ENCODE measurements at places on chromosomes 7 and 10. TPM values are rescaled to one million over a fixed set of nuclear protein-coding genes. Genes with fewer than 3 reads are reported as not detected.
A peak's percentile ranks its signal among the peaks of the same experiment; 100 is the strongest.

DNA sequence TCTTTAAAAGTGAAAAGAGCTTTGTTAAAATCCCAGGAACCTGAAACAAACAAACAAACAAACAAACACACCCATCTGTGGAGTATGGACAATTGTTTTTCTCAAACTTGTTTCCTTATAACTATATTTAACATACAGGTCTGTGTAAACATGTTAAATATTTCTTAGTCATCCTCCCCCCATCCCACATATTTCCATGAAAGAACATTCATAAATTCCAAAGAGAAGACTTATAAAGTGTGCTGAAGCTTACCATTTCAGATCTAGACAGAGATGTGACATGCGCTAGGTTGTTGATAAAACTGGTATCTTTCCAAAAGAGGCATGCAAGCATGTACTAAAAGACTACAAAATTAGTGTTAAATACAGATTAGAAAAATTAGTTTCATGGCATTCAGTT lies 6.5 kb downstream of the FKBP14 start:
- no peaks in the 10 kb centered on the region for H3K4me1 ChIP-seq
- H3K4me3 ChIP-seq: no peak overlapping the region
- no peaks in the 10 kb centered on the region for H3K36me3 ChIP-seq
- H3K27ac ChIP-seq: no peak overlapping the region
- H3K27me3 ChIP-seq: no peaks in the 10 kb centered on the region
- no peak for DNase-seq

- no peak overlapping the region for H3K4me3 ChIP-seq
- no peak for DNase-seq
- H3K36me3 ChIP-seq: no peaks in the 10 kb centered on the region
- H3K27ac ChIP-seq: no peak overlapping the region
- no peaks in the 10 kb centered on the region for H3K27me3 ChIP-seq
Measured at GRCh38 chr7:106569500-106569929, 91.4 kb downstream of the CCDC71L start.

DNA sequence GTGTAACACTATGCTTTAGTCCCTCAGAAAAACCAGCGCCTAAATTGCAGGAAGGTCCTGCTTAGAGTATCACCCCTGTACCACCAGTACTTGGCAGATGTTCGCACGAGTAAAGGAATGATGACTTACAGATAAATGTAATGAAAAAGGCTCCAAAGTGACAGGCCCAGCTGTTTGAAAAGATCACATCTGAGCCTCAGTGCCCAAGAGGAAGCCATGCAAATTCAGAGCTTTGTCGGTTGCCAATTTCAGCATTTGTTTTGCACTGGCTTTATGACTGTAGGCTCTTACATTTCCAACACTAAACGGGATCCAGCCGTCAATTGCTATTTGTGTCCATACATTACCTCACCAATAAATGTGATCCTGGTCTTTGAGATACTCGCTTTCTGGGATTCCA lies 60.6 kb upstream of the GAD2 start:
- H3K4me3 ChIP-seq: no peak overlapping the region
- no peaks in the 10 kb centered on the region for H3K4me1 ChIP-seq
- no peak for DNase-seq

Gene ZNF92
- total RNA-seq: 9.5 TPM

DNA sequence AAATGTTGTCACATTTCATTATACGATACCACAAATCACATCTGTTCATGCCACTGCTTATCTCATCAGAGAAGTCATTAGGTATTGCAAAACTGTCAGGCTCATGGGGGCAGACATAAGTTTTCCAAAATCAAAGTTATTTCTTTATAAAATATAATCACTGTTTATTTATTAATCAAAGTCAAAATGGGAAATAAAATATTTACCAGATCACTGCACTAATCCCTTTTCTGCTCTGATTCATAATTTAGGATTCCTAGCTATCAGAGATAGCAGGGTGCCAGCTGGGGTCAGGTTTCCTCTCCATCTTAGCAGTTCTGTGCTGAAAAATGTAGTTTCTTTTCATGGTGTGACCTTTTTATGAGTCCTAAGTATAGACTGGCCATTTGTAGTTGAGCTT lies 117.7 kb upstream of the LANCL2 start:
- no peak overlapping the region for H3K27ac ChIP-seq
- DNase-seq: no peak
- no peaks in the 10 kb centered on the region for H3K27me3 ChIP-seq
- no peak overlapping the region for H3K4me3 ChIP-seq
- H3K36me3 ChIP-seq: no peaks in the 10 kb centered on the region

GRCh38 chr7:84195295-84196060 lies 889 bp upstream of the SEMA3A start:
- H3K27ac ChIP-seq: no peak overlapping the region
- no peak for DNase-seq
- H3K27me3 ChIP-seq: no peaks in the 10 kb centered on the region
- no peaks in the 10 kb centered on the region for H3K4me1 ChIP-seq
- no peaks in the 10 kb centered on the region for H3K36me3 ChIP-seq

DNA sequence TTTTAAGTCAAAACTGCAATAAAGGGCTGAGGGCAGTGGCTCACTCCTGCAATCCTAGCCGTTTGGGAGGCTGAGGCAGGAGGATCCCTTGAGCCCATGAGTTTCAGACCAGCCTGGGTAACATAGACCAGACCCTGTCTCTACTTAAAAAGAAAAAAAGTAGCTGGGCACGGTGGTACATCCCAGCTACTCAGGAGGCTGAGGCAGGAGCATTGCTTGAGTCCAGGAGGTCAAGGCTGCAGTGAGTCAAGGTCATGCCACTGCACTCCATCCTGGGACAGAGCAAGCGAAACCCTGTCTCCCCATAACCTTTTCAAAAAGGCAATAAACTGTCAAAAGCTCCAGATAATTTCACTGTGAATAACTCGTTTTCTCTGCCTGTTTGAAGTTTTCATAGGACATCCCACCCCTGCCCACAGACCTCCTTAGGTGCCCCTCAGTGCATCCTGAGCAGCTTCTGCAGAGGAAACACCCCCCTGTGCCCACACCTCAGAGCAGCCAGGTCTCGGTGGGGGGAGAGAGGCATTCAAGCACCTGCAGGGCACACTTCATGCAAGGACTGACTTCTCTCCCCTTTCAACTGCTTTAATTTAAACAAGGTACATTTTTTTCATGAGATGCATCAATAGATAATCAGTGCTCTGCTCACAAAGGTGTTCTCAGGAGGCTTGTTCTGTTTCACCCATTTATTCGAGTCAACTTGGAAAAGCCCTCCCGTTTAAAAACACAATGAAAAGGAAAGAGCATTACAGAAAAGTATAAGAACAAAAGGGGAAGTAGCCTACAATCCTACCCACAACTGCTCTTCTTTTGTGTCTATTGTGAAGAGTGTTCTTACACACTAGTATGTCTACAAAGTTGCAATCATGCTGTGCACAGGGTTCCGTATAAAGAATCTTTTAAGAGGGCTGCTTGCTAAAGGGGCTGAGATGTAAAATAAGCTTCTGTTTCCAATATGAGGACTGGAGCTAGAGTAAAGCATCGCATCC lies 104.9 kb downstream of the KMT2E start:
- H3K27ac ChIP-seq: no peak overlapping the region
- DNase-seq: no peak
- H3K27me3 ChIP-seq: no peaks in the 10 kb centered on the region
- peaks cover 23% of the 10 kb centered on the region for H3K36me3 ChIP-seq

DNA sequence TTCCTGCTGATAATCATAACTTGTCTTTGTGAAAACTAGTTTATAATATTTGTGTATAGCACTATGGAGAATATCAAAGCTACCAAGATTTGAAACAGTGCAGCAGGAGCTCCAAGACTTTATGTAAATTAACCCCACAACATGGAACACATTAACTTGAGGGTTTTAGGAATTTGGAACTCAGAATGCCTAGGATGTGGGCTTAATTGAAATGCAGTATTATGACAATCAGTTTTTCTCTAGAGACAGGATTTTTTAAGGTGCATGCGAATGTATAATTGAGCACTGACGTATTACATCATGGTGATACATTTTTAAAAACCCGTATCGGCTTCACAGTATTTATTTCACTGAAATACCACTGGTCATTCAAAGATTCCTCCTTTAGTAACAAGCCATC lies 313.1 kb upstream of the DGKB start:
- H3K27ac ChIP-seq: no peak overlapping the region
- DNase-seq: no peak
- H3K36me3 ChIP-seq: no peaks in the 10 kb centered on the region
- no peaks in the 10 kb centered on the region for H3K4me1 ChIP-seq
- no peak overlapping the region for H3K4me3 ChIP-seq

DNA sequence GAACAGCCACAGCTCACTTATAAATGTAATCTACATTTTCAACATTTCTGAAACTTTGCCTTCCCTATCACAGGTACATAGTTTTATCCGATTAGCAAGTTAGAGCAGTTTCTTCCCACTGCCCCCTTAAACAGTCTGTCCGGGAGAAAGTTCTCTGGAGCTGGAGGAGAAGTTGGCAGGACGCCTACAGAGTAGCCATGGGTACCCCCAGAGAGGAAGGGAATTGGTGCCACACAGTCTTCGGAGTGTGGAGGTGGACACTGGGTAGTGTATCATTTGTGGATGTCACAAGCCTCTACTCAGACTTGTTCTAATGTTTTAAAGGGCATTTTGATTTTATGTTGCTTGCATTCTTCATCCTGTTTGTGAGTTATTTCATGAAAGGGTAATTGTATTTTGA lies 39.0 kb downstream of the TAF3 start:
- H3K27me3 ChIP-seq: no peaks in the 10 kb centered on the region
- peaks cover 13% of the 10 kb centered on the region for H3K4me1 ChIP-seq
- H3K27ac ChIP-seq: no peak overlapping the region
- DNase-seq: peak; percentile 51
- peak overlapping the region; percentile 58 for H3K4me3 ChIP-seq
- no peaks in the 10 kb centered on the region for H3K36me3 ChIP-seq

Gene TCERG1L
- not detected for total RNA-seq

Gene PLPP4
- 6.4 TPM for total RNA-seq

- H3K27ac ChIP-seq: no peak overlapping the region
- peaks cover 7% of the 10 kb centered on the region for H3K4me1 ChIP-seq
Measured at GRCh38 chr7:69635555-69636185, 37.4 kb downstream of the AUTS2 start.

- no peak overlapping the region for H3K27ac ChIP-seq
- H3K4me3 ChIP-seq: no peak overlapping the region
- peaks cover 29% of the 10 kb centered on the region for H3K36me3 ChIP-seq
- H3K27me3 ChIP-seq: no peaks in the 10 kb centered on the region
Measured at GRCh38 chr10:70426823-70427222, 14.7 kb downstream of the NODAL start.

DNA sequence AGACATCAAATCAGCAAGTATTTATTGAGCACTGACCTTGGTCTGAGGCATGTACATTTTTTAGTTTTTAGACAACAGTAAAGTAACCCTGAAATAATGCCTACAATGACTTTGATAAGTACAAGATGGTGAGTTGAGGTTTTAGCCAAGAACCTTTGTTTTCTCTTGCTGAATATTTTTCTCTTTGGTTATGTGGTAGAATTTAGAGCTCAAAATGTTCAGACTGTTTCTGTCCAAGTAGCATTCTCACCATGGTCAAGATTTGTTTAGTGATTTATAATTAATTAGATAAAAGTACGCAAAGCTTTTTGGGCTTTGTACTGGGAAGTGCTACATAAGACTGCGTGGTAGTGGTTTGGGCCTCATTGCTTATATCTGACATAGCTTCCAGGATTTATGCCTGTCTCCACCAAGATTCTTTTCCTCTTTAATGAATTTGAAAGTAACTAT lies 102.4 kb downstream of the KAT6B start:
- no peak overlapping the region for H3K4me3 ChIP-seq
- peaks cover 3% of the 10 kb centered on the region for H3K4me1 ChIP-seq
- DNase-seq: no peak

- H3K4me3 ChIP-seq: peak within 1 kb of the TSS; percentile 92
- DNase-seq: peak; percentile 86
- H3K36me3 ChIP-seq: no peaks in the 10 kb centered on the region
Measured at GRCh38 chr7:80134536-80135308, at the start of gene GNAI1. GNAI1 (plus strand) TSS chr7:80134831; CDS start chr7:80135161, 330 bp downstream.

Gene ARHGAP22
- total RNA-seq: 6.6 TPM

Data from kidney (tissue), 22 donors.